Activated T-helper 1 cell treated with anti-CD3 and anti-CD28 coated beads, Interleukin-2, amount 50 U/mL, for 16 hours (primary cell): ENCODE measurements at places on chromosomes 2 and 18.

- no peak for DNase-seq
Measured at GRCh38 chr2:47819834-47820233, 36.9 kb downstream of the MSH6 start.

- DNase-seq: peak; percentile 6
Measured at GRCh38 chr2:101998896-101999789, 7.4 kb downstream of the IL1R2 start.

DNA sequence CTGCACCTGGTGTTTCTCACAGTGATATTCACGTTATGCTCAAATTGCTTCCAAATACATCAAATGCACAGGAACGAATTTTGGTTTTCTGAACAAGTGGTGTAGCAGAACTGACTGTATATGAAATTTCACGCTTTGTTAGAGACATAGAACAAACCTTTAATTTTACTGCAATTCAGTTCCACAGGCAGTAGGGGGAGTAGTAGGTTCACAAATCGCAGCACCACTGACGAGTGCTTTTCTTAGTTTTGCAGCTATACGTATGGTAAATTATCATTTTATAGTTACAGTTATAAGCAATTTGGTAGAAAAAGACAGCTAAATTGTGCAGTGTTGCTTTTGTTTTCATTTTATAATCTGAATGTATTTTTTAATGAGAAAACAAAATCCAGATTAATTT is 113.3 kb downstream of the KIAA1328 start:
- no peak for DNase-seq

DNA sequence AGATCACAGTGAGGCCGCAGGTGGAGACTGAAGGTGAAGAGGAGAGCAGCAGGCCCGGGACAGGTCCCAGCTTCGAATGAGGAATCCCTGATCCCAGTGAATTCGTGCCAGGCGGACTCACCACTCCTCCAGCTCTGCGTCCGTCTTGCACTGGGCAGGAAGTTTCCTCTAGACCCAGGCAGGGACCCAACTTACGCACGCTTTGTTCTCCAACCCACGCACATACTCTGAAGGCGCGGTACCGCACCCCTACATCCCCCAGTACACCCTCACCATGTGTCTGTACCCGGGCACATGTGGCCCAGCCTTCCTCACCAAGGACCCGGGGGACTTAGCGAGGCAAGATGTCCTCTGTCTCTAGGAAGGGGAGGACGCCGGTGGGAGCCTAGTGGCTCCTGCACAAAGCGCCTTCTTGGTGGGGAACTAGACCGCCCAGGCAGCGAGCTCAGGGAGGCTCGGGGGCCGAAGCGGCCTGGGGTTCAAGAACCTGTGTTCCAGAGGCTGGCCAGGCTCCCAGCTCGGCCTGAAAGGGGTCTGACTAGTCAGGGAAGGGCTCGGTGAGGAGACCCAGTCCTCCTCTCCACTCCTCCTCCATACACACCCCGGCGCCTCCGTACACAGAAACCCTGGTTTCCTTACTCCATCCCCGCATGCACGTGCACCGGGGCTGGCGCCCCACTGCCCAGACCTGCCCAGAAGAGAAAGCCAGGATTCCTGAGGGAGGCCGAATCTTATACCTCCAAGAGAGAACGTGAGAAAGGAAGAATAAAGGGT is 38.3 kb upstream of the ATP6V1B1 start:
- no peak for DNase-seq

DNA sequence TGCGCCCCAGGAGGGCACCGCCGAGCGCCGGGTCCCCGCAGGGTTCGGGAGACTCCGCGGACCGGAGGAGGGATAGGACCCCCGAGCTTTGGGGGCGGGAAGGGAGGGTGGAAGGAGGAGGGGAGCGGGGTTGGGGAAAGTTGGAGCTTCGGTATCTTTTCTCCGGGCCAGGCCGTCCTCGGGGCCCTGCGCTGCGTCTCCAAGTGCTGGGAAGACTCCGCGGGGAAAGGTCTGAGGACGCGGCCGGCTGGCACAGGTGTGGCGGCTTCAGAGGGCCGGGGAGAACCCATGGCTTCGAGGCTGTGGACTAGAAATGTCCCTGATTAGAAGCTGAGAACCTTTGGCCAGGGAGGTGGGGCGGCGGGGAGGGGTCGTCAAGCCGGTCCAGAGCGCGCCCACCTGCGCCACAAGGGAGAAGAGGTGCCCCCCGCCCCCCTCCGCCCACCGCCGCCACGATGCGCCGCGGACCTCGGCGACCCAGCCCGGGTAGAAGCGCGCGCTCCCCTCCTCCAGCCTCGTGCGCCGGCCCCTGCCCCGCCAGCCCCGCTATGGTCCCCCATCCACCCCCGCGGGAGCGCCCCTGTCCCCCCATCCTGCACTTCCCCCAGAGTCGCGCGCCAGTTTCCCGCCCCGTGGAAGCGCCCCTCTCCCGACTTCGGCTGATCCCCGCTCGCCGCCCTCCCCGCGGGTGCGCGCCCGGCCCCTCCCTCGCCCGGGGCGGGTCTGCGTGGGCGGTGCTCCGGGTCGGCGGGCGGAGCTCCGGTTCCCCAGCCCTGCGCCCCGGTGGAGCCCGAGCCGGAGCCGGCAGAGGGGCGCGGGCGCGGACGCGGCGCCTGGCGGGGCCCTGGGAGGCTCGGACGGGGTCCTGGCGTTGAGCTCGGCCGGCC is at the start of gene SNTG2:
TSS of gene SNTG2 (plus strand) at position 770 of the 887 bp plus-strand sequence. CDS start 148 bp downstream, outside the sequence.
- no peak for DNase-seq

- no peak for DNase-seq
Measured at GRCh38 chr18:65016631-65017371, 734.0 kb upstream of the CDH7 start.

DNA sequence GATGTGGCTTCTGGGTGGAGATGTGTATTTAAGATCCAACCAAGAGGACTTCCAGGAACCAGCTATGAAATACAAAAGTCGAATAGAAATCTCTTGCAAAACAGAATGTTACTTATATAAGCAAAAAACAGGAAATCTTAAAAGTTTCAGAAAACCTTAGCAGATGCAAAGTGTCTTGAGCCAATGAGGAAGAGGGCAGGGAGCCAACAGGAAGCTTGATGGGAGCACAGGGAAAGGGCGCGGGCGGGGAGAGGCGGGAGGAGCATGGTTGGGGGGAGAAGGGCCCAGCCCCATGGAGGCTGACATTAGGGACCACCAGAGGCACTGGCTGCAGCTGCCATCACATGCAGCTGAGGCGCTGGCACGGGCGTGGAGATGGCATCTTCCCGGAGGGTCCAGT is 203.3 kb downstream of the SNTG2 start:
- DNase-seq: no peak

GRCh38 chr2:215360596-215360995 is 48.7 kb downstream of the ATIC start:
- DNase-seq: no peak

DNA sequence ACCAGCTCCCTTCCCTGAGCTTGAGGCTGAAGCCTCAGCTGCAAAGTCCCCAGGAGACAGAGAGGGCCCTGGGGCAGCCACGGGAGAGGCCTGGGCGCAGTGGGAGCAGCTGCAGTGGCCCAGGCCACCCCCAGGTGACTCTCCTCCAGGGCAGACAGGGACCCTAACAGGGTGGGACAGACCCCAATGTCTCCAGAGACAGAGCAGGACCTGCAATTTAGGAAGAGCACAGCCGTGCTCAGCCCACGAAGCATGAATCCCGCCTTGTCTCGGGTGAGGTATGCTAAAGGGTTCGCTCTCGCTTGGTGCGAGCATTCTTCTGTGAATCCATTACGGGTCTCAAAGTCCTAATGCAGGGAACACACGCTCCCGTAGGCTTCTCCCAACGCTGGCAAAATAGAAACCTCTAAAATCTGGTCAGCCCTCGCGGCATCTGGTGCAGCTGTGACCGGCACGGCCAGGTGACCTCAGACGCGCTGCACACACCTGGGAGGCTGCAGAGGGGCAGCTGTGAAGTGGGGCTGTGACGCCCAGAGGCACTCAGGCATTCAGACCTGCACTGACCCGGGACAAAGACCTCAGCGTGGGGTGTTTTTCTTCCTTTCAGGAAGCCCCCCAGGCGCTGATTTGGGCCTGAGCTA is 12.6 kb downstream of the MBP start:
- DNase-seq: no peak

- DNase-seq: no peak
Measured at GRCh38 chr2:230447455-230448451, 31.8 kb downstream of the SP100 start.

DNA sequence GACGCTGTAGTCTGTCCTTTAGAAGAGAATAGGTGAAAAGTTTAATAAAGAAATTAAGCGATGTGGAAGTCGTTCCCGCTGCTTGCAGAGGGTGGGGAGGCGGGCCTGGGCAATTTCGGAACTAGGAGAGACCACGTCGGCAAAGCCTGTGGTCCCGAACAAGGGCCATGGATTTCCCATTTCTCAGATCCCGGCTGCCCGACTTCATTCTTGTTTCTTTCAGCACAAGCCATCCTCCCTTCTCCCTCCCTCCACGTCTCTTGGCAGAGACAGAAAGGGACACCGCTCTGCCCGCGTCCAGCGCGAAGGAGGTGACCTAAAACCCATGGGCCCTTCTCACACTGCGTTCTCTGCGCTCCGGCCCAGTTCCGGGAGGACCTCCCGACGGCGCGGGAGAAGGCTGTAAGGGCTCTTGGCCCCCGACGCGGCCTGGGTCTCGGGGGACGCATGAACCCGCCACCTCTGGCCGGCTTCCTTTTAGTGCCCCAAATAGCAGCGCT is 2.2 kb upstream of the BCL2L11 start:
- DNase-seq: no peak

DNA sequence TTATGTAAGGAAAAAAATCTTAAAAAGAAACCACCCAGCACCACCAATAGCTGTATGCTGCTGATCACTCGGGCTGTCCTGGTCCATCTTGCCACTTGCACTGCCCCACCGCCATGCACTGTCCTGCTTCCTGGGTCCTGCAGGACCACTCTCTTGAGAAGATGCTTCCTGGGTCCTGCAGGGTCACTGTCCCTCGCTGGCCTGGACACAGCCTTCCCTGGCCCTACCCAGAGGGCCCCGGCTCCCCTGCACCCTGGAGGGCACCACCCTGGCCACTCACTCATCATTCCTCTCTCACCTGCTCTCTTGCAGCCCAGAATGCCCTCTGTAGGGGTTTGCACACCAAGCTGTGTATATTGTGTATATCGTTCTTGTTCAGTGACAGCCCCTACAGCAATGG is 2.4 kb upstream of the OTOS start:
- DNase-seq: no peak

GRCh38 chr2:174339561-174340399 is 5.0 kb downstream of the SP9 start:
- no peak for DNase-seq

- no peak for DNase-seq
Measured at GRCh38 chr2:42360493-42360889, 526 bp downstream of the COX7A2L start.

GRCh38 chr2:8146132-8147005 is 535.5 kb upstream of the ID2 start:
- no peak for DNase-seq

- no peak for DNase-seq
Measured at GRCh38 chr18:36628435-36629137, 200.2 kb downstream of the TPGS2 start.

DNA sequence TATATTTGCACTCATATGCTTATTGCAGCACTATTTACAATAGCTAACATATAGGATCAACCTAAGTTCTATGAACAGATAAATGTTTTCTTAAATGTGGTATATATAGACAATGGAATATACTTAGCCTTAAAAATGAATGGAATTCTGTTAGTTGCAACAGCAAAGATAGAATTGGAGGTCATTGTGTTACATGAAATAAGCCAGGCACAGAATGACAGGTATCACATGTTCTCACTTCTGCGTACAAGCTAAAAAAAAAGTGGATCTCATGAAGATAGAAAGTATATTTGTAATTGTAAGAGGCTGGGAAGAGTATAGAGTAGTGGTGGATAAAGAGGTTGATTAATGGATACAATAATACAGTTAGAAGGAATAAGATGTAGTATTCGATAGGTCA is 255.5 kb upstream of the SETBP1 start:
- DNase-seq: no peak

DNA sequence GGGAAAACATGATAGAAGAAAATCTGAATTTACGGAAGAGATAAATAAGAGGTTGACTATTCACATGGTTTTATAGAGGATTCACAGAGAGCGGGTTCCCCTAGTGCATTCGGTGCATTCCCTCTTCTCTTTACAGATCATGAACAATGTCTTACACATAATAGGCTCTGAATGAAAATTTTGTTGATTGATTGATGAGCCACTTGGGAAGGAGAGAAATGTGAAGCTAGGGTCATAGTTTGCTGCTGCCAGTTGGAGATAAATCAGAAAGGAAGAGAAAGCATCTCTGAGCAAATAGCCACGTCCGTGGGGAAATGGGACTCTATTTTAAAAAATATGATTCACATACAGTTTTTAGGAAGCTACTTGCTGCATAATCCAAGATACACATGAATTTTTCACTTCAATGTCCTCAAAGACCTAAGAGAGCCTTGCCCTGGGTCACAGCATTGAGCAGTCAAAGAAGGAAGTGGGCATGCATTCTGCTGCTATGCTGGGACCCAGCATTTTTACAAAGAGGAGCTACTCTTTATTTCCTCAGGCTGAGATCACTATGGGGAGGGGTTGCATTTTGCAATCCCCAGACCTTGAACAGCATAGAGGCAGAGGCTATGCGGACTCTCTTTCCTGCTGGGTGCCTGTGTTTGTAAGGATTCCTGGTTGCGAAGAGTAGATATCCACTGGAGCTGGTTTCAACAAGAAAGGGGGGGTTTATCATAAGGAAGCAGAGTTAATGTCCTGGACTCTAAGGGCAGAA is 395.3 kb downstream of the TSN start:
- DNase-seq: no peak

DNA sequence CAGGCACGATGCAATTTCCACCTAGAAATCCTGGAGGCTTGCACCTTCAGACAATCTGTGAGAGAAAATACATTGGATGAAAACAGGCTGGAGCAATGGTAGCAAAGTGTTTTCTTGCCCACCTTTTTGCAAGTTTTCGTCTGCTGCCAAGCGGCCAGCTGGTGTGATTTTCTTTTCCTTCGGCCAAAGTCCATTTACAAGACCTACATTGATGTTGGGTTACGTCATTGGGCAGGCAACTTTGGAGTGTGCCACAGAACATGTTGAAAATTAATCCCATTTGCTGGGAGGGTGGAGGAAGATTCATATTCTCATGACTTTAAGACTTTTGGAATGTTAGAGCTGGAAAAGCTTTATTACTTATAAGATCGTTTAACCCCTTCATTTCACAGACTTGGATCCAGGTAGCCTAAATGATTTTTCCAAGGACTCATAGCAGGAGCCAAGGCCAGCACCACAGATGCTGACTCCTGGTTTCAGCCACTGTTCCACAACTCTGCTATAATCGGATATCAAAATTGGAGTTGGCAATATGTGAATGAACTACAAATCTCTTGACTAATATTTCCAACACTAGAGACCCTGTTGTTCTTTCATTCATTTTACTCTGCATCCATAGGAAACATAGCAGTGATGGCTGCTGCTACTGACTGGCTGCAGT is 352.1 kb downstream of the RND3 start:
- DNase-seq: no peak

GRCh38 chr2:85862426-85862825 is 26.4 kb downstream of the ST3GAL5 start:
- DNase-seq: peak; percentile 22

DNA sequence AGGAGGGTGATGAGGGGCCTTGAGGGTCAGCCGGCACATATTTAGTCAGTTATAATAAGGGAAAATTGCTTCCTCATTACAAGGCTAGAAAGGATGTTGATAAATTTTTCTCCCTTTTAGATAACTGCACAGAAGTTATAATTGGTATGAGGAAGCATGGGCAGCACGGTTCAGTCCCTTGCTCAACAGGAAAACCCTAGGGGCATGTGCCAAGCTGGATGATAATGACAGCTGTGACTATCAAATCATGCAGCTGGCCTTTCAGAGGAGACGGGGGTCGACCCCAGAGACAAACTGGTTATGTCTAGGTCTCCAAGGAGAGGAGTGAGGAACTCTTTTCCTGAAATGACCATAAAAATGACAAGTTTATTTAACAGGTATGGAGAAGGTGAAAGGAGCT is 448.1 kb upstream of the VRK2 start:
- no peak for DNase-seq
